ENCODE measurements at places on chromosomes 12 and 14.

- peak; percentile 3 for DNase-seq
These were observed 3.6 kb downstream of the PAPLN start for GRCh38 chr14:73240816-73241480.

DNA sequence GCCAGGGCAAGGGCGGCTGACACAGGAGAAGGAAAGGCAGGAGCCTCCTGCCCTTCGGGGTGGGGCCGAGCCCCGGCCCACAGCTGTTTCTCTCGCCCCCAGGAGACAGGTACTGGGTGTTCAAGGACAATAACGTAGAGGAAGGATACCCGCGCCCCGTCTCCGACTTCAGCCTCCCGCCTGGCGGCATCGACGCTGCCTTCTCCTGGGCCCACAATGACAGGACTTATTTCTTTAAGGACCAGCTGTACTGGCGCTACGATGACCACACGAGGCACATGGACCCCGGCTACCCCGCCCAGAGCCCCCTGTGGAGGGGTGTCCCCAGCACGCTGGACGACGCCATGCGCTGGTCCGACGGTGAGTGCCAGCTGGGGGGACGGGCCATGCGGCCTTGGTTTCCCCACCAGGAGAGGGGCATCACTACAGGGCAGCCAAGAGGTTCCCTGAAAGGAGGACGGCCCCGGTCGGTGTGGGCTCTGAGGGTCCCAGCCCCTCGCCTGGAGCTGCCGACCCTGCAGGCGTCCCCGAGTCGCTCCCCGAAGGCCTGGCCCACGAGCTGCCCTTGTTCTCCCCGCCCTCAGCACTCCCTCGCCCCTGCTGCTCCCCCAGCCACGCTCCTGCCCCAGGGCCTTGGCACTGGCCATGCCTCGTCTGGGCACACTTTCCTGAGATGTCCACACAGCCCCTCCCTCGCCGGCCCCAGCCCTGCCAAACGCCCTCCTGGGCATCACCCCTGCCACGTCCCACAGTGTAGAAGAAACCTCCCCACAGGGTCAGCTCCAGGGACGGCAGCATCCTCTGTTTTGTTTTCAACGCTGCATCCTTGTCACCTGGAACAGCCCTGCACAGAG is 21.7 kb downstream of the MMP17 start:
- no peak for DNase-seq

DNA sequence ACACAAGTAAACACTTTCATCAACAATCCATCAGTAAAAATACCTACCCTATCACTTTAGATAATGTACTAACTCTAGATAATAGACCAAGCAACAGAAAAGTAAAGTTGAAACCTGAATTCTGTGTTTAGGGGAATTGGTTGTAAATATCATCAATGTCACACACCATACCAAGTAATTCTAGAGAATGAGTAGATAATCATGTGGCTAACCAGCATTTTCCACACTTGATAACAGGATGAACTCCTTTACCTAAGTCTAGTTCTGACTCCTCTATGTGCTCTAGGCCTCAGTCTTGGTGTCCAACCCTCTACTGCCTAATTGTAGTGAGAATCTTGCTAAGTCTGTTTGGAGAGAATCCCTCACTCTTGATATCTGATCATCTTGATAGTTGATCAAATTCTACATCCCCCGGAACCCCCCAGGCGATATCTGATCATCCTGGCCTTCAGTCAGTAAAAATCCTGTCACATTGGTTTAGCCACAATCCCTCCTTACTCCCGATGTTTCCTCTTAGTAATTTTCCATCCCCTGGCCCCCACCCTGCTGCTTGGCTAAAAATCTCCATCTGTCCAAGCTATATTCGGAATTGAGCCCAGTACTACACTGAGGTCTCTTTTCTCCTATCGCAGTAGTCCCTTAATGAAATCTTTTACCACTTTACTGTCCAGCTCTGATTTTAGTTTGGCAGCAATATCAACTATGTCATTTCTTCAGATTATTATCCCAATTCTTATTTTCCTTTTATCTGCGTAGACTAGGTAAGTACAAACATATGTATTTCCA is 3.4 kb upstream of the SLCO1A2 start:
- DNase-seq = no peak

- no peak for DNase-seq
These were observed 55.5 kb downstream of the NOC4L start for GRCh38 chr12:132199526-132200319.

DNA sequence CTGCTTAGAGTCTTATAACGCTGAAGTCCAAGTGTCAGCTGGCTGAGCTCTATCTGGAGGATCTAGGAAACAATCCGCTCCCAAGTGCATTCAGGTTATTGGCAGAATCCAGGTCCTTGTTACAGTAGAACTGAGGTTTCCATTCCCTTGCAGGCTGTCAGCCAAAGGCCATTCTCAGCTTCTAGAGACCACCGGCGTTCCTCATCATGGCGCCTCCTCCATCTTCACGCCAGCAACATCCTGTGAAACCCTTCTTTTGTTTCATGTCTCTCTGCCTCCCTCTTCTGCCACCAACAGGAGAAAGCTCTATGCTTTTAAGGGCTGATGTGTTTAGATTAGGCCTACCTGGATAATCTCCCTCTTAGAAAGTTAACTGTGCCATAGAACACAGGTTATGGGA is 133.0 kb upstream of the RASSF8 start:
- DNase-seq = no peak

DNA sequence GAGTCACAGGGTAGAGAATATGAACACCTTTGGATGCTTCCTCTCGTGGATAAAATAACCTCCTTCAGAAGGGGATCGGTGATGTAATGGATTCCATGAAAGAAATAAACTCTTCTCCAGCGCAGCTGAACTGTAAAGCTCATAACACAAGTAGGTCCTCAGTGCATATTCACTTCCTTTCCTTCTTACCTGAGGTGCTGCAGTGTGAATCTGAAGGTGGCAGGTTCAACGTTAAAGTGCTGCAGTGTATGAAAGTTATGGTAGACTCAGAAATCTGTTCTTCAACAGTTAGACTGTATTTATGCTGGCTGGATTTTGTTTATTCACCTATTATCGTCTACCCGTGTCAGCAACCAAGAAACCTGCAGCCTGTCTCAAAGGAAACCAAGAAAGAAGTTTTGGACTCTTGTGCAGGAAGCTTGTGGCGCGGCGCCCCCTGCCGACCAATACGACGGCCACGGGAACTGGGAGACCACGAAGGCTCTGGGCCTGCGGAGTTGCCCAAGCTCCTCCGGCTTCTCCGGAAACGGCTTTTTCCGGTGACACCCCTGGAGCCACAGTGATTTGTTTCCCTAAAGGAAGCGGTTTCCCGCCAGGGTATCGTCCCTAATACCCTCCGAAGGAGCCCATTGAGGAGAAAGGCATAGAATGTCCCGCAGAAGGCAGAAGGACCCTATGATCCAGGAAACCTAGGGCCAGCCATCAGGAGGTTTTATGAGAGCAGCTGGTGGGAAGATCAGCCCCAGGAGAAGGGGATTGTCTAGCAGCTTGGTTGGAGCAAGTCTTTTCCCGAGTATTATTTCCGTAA is 17.6 kb upstream of the RNASE3 start:
- DNase-seq = peak; percentile 58

GRCh38 chr12:118356809-118357256 is 15.9 kb downstream of the TAOK3 start:
- peak; percentile 63 for DNase-seq

- DNase-seq = no peak
These were observed 22.1 kb upstream of the KIF26A start for GRCh38 chr14:104116288-104116755.

GRCh38 chr14:68246786-68247105 is 427.2 kb downstream of the RAD51B start:
- DNase-seq = no peak

- DNase-seq = peak; percentile 29
These were observed 7.4 kb downstream of the IFI27L1 start for GRCh38 chr14:94088516-94088915.

- no peak for DNase-seq
These were observed 9.1 kb downstream of the TMCC3 start for GRCh38 chr12:94641283-94641682.

DNA sequence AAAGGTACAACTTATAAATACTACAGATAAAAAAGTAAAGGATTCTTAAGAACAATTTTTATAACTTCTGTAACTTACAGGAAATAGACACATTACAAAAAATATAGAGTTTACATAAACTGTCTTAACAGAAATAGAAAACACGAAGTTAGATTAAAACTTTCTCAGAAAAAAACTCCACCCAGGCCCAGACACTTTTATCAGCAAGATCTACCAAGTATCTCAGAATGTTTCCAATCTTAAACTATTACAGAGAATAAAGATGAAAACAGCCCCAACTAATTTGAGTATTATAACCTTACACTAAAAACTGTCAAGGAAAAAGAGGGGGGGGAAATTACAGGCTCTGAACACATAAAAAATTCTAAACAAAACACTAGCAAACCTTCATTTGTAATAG is 8.2 kb downstream of the ZFC3H1 start:
- no peak for DNase-seq

GRCh38 chr14:79627058-79627457 is 584.2 kb downstream of the DIO2 start:
- no peak for DNase-seq

GRCh38 chr14:55440385-55440784 is at the start of gene TBPL2:
Gene TBPL2, minus strand, starts transcription at chr14:55440616. Its CDS starts 167 bp downstream, at chr14:55440449.
- DNase-seq = no peak

DNA sequence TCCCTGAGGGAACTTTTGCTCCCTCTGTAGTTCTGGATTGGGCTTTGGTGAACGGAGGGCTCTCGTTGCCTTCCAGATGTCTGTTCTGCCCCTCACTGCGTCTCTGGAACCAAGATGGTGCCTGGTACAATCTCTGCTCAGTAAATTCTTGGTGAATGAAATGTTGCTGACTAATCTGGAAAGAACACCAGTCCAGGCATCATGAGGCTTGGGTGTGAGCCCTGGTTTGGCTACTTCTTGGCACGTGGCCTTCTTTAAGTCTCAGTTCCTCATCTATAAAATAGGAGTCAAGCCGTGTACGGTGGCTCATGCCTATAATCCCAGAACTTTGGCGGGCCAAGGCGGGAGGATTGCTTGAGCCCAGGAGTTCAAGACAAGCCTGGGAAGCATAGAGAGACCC is 4.3 kb downstream of the HHIPL1 start:
- peak; percentile 76 for DNase-seq

DNA sequence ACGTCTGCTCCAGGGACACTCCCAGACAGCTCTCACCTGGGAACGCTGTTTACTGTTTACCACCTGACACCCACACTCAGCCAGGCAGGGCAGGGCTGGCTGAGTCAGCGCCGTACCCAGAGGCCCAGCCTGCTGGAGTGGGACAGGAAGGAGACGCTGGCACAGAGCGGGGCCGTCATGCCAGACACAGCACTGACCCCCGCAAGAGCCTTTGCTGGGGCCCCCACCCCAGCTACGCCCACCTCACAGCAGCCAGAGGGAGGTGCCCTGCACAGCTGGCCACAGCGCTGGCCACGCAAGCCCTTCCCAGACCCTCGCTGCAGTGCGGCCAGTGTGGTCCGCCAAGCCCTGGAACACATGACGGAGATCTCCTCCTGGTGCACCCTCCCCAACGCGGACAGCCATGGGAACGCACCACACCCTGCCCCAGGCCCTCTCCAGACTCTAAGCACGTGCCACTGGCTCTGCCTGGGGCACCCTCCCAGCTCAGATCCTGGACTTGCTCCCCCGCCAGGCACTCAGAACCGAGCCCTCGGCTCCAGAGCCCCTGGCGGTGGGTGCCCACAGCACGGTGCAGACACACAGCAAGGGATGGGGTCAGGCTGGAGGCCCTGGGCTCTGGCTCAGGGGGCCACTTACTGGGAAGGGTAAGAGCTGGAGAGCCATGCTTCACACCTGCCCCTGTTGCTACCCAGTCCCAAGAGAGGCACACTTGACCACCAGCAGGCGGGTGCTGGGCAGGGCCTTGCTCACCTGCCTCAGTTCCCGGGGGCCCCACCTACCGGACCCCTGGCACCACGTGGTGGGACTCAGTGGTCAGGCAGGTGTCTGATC is 5.7 kb downstream of the AHNAK2 start:
- no peak for DNase-seq

GRCh38 chr12:221736-222135 is 7.8 kb upstream of the SLC6A12 start:
- no peak for DNase-seq

DNA sequence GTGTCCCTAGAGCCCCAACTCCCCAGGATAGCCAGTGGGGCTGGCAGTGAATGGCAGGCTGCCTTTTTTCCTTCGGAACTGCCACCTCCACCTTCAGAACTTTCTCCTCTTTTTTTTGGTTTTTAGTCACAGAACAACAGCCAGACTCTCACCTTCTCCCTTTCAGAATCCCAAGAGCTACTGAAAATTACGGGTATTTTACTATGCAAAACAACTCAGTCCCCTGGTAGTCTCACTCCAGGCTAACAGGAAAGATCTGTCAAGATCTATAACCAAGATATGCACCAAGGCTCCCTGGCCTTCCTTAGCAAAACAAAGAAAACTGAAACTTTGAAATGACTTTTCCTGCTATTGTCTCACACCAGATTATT is 12.5 kb downstream of the PLEKHG6 start:
- DNase-seq = no peak

- DNase-seq = no peak
These were observed 3.0 kb upstream of the MAP3K9 start for GRCh38 chr14:70812124-70812818.

DNA sequence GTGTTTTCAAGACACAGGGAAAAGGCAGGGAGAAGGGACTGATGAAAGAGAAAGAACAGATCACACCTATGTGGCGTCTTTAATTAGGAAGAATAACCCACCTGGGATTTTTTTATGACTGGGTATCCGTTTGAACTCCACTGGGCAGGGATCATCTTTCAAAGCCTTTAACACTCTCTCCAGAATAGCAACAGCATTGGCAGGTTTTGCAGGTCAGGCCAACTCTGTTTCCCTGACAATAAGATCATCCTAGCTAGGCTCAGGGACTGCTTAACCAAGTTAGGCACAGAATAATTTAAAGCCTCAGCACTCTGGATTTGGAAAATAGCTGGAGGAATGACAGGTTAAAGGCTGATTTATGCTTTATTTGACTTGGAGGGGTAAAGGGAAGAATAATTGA is 117.6 kb downstream of the SUDS3 start:
- no peak for DNase-seq

GRCh38 chr12:67370979-67371378 is 101.8 kb downstream of the CAND1 start:
- no peak for DNase-seq

DNA sequence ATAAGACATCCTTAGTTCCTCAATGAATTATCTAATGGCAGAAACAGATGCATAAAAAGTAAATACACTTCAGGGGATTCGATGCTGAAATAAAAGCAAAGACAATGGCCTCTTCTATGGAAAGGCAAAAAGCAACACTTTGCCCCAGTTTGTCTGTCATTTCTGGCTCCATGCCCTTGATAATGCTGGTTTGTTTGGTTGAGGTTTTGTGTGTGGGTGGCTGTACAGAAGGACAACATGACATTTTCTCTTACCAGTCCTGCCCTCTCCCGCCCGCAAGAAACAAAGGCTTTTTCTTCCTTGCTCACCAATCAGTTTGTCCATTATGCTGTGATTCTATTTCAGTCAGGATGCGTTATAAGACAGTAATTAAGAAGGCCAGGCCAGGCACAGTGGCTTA is 18.1 kb upstream of the WDR89 start:
- DNase-seq = no peak

GRCh38 chr12:46499901-46500300 is 127.3 kb upstream of the SLC38A2 start:
- no peak for DNase-seq
